Activated CD8-positive, alpha-beta memory T cell treated with anti-CD3 and anti-CD28 coated beads for 1 hour (primary cell): ENCODE measurements at places on chromosomes 7 and 10.

DNA sequence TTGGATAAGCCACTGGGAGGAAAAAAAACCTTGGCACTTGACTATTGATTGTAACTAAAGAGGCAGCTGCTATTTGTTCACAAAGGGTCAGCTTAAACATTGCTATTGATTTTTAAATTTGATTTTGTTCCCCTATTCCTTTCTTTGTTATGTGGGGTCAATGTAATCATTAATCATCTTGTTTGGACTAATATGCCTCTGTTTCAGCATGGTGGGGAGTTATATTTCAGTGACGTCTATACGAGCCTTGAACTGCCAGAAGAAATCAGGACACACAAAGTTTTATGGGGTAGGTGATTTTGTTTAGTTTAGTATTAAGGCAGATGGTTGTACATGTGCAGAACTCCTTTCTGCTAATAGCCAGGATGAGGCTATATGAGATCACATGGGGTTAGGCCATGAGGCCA lies 7.5 kb downstream of the AS3MT start:
- DNase-seq: no peak

GRCh38 chr7:19060761-19061259 lies 56.6 kb downstream of the TWIST1 start:
- DNase-seq: no peak

GRCh38 chr7:148983200-148984146 lies 44.8 kb downstream of the PDIA4 start:
- peak; percentile 57 for DNase-seq

- DNase-seq: no peak
These were observed 721 bp downstream of the ARL3 start for GRCh38 chr10:102713539-102713813.

GRCh38 chr10:92502296-92502808 lies 71.5 kb downstream of the IDE start:
- DNase-seq: no peak

DNA sequence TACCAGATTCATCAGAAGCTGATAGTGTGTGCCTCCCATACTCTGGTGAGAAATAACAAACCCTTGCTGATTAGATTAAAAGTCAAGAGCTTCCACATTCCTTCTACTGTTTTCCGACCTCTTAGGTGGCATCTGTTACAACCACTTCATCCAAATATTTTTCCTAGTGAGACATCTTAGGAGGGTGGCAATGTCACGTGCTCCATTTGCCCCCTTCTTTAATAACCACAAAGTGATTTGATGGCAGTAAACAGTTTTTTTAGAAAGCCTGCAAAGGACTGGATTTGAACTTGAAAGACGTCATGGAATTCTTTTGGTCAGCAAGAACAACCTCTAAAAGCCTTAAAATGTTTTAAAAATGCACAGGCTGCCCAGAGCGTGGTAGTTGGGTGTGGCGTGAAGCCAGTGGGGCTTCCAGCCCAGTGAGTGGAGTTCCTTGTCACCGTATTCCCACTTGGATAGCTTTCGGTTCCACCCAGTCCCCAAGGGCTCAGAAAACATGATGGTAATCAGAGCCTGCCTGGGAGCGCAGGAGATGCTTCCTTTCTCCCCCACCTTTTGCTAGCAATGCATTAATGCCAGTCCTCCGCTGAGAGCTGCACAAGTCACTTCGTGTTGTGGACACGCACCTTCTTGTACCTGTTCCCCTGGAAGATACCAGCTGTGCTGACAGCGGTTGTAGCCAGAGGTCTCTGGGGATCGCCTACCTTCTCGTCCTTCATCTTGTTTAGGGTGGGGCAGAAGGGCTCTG lies 256.4 kb downstream of the KIAA1217 start:
- DNase-seq: no peak

DNA sequence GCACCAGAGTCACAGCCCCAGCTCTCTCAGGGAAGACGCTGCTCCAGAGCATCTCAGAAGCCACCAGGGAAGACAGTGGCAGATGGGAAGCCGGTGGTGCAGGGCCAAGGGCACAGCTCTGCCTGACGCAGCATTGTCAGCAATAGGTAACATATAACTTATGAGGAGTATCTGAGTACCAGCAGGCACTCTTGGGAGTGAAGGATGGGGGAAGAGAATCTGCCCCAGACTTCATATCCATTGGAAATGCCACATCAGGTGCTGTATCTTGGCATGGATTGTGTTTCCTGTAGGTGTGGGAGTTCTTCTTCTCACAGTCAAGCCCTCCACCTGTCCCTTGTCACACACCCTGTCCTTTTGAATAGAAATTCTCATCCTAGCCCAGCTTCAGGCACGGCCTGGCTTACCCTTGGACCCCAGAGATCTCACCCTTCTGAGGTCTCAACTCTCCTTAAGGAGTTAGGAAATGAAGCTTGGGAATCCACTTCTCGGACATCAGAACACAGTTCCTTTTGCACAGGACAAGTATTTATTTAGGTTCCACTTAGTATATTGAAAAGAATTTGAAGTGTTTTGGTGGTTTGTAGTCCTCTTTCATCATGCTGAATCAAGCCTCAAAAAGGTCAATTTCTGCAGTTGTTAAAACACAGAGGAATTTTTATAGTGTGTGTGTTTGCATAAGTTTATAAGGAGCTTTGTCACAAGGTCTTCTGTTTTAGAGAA lies 9.9 kb downstream of the EPDR1 start:
- DNase-seq: no peak

GRCh38 chr10:11806706-11807105 lies 16.4 kb upstream of the PROSER2 start:
- DNase-seq: no peak
